Stimulated activated CD8-positive, alpha-beta memory T cell treated with anti-CD3 and anti-CD28 coated beads, Interleukin-7, amount 100 ng/mL, for 1 hour (primary cell): ENCODE measurements at places on chromosomes 2 and 18.

GRCh38 chr2:46813680-46814079 lies 101.9 kb downstream of the MCFD2 start:
- DNase-seq = no peak

- DNase-seq = no peak
These were observed 5.3 kb upstream of the VPS4B start for GRCh38 chr18:63427558-63427957.

DNA sequence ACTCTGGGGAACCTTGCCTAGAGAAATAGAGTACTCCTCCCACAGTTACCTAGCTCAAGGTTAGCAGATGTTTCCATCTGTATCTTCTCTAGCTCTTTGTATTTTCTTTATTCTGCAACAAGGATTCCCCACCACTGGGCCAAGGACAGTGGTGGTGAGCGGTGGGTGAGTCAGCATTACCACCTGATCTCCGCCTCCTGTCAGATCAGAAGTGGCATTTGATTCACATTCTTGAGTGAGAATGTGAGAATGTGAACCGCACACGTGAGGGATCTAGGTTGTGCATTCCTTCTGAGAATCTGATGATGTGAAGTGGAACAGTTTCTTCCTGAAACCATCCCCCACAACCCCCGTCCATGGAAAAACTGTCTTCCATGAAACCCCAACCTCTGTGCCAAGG lies 9.0 kb downstream of the EPB41L3 start:
- no peak for DNase-seq

- DNase-seq = no peak
These were observed 213.9 kb downstream of the NDUFA10 start for GRCh38 chr2:239811111-239811781.

DNA sequence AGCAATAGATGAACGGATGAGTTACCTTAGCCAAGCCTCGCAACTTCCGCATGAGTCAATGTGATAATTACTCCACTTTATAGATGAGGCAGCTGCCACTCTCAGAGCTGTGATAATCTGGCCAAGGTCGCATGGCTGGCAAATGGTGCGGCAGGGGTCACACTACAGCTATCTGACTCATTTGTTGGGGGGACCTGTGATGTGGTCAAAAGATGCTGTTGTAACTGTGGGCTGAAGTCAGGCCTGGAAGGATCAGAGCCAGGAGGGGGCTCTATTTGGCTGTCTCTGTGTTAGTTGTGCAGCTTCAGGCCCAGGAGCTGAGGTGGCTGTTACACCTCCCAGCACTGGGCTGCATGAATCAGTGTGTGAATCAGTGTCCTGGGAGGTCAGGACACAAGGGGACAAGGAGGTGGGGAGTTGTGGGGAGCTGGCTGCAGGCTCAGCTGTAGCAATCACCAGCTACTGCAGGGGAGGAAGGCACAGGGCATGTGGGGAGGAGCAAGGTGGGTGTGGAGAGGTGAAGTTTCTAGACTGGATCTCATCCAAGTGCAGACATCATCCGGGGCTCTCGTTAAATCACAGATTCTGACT lies 33.1 kb downstream of the NGEF start:
- DNase-seq = no peak

DNA sequence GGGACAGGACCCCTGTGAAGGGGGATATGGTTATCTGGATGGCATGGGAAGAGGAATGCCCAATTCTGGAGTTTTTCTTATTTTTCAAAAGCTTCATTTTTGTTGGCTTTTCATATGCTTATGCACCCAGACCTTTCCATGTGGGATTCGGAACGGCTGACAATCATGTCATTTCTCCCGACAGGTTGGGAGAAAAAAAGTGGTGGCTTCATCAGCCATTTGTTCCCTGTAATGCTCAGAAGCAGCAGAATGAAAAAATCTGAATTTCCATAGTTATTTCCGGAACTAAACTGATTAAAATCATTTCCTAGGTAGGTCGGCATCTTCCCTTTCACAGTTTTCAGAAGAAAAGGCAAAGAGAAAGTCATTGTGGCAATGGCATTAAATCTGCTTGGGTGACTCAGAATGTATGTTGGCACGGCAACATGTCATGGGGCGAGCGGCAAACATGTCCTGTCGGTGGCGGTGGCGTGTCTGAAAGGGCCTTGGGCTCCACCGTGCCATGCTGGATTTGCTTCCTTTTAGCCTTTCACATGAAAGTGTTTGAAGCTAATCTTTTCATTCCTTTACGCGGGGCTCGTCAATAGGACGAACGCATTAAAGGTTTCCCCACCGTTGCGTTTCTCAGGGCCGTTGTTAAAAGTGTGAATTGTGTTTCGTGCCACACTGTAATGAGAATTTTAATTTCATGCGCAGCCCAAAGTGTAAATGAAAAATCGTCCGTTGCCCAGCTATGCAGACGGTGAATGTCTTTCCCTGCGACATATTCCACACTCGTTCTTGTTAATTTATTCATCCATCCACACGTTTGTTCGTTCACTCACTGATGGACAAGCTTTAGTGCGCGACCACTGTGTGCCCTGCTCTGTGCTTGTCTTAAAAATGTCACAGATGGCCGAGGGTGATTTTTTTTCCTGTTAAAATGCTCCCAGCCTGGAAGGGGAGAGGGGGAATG lies 18.5 kb downstream of the ACKR3 start:
- no peak for DNase-seq
